ENCODE measurements at places on chromosomes 3 and 15.

- no peak for DNase-seq
These were observed 95.8 kb upstream of the UBE2E1 start for GRCh38 chr3:23709987-23710386.

DNA sequence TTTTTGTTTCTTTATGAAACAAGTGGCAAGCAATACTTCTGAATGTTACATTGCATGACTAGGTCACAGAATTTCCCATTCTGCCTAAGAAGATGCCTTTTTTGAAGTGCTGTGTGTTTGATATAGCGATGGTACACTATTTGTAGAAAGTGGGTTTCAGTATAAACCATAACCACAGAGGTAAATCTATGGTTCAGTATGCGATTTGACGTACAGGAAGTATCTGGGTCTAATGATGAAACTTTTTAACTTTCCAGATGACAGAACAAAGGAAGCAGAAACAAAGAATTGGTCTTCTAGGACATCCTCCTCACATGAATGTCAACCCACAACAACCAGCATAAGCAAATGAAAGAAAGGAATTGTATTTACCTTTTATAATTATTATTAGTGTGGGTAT, 133.4 kb upstream of the BHLHE40 start:
- DNase-seq: no peak

- DNase-seq: no peak
These were observed 6.9 kb downstream of the C15orf62 start for GRCh38 chr15:40776537-40777141.

DNA sequence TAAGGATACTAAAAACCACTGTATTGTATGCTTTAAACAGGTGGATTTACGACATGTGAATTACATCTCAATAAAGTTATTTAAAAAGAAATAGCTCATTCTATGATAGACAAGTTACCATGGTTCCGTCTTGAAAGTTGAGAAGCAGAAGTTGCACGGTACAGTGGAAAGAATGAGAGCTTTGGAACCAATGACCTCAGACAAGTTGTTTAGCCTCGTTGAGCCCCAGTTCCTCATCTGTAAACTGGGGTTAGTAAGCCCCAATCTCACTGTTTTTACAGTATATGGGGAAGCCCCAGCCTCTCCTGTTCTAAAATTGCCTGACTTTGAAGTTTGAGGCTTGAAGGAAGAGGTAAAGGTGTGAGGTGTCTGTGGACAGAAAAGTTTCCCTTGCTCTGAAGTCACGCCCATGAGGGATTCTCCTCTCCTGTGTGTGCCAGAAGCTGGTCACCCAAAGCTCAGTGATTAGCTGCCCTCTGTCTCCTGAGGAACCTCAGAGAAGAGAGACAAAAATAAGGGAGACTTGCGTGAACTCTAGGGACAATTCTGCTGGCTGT, 10.0 kb downstream of the CRYGS start:
- DNase-seq: no peak

DNA sequence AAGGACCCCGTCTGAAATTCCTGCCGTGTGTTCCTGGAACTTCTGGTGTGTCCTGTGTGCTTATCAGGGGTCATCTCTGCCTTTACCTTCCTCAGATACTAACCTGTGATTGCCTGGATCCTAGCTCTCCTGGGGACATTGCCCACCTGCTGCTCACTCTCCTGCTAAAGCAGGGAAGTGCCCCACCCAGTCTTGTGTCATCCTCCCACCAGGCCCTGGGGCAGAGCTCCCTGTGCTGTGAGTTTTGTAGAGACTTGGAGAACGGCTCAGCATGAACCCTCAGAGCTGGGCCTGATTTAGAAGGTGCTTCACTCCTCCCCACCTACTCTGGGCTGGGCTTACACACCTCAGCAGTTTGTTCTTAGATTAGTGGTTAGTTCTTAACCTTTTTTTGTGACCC, 3.8 kb upstream of the TMEM44 start:
- no peak for DNase-seq

GRCh38 chr3:17806876-17807275, 64.4 kb upstream of the TBC1D5 start:
- DNase-seq: no peak

DNA sequence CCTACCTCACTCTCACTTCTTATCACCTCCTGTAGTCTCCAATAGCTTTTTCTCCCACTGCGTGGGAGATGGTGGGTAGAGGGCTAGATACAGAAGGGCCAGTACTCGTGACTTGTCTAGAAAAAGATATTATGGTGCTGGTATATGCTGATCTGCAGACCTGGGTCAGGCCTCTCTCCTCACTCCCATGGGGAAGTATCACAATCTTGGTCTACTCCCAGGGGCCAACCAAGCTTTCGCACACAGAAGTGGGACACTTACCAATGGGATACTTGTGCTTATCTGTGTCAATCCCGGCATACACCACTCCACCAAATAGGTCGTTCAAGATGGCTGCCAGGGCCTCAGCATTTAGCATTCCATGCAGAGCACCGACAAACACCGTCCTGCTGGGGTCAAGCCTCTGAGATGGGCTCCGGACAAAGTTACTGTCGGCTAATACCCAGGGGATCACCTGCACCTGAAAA, 9.0 kb upstream of the RPS17 start:
- DNase-seq: no peak

GRCh38 chr3:32844322-32844654, 26.5 kb downstream of the TRIM71 start:
- no peak for DNase-seq

GRCh38 chr3:160450846-160451245, 1.3 kb upstream of the TRIM59 start:
- peak; percentile 97 for DNase-seq

- no peak for DNase-seq
These were observed 14.8 kb downstream of the SOX14 start for GRCh38 chr3:137778941-137779340.

GRCh38 chr3:183455089-183455488, 26.7 kb upstream of the MCF2L2 start:
- no peak for DNase-seq

- DNase-seq: peak; percentile 36
These were observed 65.7 kb upstream of the ALDH1L1 start for GRCh38 chr3:126245811-126246727.

- no peak for DNase-seq
These were observed 52.4 kb downstream of the CHL1 start for GRCh38 chr3:248864-249520.

DNA sequence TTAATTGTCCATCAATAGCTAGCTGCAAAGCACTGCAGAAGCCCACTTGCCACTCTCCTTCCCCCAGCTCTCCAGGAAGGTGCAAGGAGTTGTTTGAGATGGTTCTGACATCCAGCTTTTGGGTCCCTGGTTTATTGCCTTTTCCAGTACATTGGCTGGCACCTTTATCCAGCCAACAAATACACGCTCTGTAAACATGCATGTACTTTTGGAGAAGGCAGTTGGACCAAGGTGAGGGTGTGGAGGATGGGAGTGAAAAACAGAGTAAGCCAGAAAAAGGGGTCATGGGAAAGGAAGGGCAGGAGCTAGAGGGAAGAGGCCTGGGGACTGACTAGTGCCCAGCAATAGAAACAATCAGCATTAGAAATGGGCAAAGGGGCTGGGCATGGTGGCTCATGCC, 102.7 kb downstream of the CGNL1 start:
- no peak for DNase-seq

DNA sequence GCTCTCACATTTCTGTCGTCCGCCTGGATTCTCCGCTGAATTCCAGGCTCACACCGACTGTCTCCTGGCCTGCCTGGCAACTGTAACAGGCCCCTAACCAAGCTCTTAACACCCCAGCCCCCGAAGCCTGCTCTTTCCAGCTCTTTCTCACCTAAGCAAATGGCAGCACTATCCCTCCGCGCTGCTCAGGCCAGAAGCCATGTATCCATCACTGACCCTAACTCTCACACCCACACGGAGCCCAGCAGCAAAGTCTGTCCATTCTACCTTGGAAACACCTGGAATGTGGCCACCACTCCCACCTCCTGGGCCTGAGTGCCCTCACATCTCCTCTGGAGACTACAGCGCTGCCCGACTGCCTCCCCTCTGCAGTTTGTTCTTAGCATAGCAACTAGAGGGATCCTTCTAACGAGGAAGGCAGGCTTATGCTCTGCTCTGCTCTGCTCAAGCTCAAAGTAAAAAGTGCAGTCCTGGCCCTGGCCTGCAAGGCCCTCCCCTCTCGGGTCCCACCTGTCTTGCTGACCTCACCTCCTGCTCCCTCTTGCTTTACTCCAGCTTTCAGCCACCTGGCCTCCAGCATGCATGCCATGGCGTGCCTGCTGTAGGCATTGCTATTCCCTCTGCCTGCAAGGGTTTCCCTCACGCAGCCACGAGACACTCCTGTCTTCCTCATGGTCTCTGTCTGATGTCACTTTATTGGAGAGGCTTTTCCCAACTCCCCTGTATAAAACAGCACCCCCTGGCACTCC, 27.2 kb downstream of the FEM1B start:
- DNase-seq: no peak

- no peak for DNase-seq
These were observed 720.2 kb downstream of the MCTP2 start for GRCh38 chr15:94951538-94951937.

DNA sequence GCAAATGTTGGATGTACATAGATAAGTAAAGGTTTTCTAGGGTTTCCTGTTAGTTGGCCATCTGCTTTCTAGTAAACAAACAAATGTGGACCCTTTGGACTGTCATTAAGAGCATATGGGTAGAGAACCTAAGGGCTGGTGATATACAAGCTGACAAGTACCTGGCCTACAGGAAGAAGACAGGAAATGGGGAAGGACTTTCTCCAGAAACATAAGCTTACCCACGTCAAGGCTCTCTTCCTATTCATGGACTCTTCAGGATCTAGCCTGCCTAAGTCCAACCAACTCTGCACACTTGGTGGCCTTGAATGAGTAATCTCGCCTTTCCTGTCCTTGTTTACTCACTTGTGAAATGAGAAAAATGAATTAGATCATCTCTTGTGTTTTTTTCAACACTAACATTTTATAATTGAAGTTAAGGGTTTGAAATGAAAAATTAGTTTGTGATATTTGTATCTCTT, 22.2 kb upstream of the GOLIM4 start:
- peak; percentile 16 for DNase-seq

Data from fibroblast of skin of right biceps (primary cell).